ENCODE measurements at places on chromosomes 7 and 10. TPM values are rescaled to one million over a fixed set of nuclear protein-coding genes. Genes with fewer than 3 reads are reported as not detected.
A peak's percentile ranks its signal among the peaks of the same experiment; 100 is the strongest.

DNA sequence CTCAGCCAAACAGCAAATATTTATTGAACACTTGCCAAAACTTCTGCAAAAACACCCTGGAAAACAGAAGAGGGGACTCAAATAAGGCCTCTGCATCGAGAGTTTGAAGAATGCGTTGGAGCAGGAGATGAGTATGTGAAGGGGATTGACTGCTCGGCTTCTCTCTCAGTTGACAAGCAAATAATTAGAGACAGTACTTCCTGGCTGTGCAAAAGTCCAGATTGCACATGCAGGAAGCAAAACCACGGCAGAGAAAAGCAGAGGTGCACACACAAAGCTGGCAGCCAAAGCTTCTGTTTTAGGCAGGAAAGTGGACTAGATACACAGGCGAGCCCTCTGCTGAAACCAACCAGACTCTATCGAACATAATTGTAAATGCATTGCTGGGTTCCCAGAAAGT lies 343.6 kb upstream of the MGMT start:
- no peaks in the 10 kb centered on the region for H3K36me3 ChIP-seq
- H3K4me1 ChIP-seq: no peaks in the 10 kb centered on the region
- no peak overlapping the region for H3K27ac ChIP-seq
- no peak for DNase-seq

DNA sequence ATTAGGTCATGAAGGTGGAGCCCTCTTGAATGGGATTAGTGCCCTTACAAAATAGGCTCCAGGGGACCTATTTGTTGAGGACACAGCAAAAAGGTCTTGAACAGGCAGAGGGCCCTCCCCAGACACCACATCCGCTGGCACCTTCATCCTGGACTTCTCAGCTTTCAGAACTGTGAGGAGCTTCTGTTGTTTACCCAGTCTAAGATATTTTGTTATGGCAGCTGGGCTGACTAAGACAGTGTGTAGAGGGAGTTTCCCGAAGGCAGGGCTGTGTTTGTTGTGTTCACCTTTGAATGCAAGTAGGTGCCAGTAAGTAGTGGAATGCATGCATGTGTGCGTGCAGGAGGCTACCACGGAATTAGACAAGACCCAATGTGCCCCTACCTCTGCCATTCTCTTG lies 106.7 kb downstream of the PTPRE start:
- H3K27ac ChIP-seq: no peak overlapping the region
- peaks cover 4% of the 10 kb centered on the region for H3K4me1 ChIP-seq
- no peaks in the 10 kb centered on the region for H3K27me3 ChIP-seq
- no peak for DNase-seq
- no peak overlapping the region for H3K4me3 ChIP-seq

DNA sequence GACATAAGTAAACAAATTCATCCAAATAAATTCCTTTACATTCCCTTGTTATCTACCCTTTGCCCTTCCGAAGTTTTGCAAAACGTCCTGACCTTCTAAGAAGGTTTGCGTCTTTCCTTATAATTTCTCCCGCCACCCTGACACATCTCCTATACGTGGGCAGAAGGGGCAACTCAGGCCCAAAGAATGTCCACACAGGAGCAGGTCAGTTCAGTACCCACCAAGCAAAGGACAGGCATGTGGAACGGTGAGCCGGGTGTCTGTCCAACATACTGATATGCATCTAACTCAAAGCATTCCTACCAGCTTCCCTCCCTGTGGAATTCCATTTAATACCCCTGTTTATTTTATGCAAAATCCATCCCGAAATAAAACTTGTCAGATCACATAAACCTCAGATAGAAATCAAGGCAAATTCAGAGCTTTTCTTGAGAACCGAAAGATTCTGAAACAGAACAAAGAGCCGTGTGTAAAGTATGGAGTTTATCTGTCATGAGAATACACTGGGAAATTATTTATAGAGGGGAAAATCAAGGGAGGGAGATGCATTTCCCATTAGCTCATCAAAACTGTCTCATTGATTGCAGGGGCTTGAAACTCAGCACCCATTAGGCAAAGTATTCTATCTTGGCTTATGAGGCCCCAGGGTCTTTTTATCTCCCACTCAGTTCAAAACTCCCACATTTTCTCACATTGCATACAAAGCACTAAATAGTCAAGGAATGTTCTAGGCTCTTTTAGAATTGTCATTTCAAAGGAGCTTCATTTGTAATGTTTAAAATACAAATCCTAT lies 85.4 kb downstream of the GPR26 start:
- H3K4me3 ChIP-seq: no peak overlapping the region
- no peaks in the 10 kb centered on the region for H3K27me3 ChIP-seq
- no peak overlapping the region for H3K27ac ChIP-seq
- H3K36me3 ChIP-seq: peaks cover 16% of the 10 kb centered on the region
- no peaks in the 10 kb centered on the region for H3K4me1 ChIP-seq

DNA sequence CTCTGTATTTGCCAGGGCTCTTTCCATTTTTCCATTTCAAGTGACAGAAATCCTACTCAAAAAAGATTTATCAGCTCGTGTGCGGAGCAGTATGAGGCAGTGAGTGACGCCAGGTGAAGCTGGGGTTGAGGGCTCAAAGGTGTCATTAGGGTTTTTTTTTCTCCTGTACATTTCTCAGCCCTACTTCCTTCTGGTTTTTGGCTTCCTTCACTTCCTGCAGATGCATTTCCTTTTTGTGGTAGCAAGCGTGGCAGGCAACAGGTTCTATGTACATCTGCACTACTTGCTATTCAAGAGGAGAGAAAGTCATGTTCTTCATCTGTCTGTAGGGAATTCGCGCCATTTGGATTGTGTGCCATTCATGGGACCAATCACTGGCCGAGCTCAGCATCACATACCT lies 52.8 kb upstream of the AOAH start:
- H3K4me3 ChIP-seq: no peak overlapping the region
- peak; percentile 35 for DNase-seq
- H3K27ac ChIP-seq: no peak overlapping the region
- no peaks in the 10 kb centered on the region for H3K27me3 ChIP-seq
- H3K36me3 ChIP-seq: no peaks in the 10 kb centered on the region

DNA sequence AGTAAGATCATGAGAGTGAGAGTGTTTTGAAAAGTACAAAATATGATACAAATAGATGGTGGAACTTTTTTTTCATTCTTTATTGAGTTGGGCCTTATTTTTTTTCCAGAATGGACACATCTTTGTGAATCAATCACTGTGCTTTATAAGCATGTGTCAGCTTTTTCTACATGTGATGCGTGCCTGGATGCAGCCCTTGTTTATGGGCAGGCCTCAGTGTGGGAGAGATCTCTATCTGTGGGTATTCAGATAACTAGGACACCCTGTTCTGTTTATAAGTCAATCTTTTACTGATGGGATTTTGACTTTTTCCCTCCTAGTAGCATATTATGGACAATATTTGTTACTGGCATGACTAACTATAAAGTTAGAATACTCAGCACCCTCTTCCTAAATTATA lies 42.9 kb upstream of the IKZF1 start:
- no peaks in the 10 kb centered on the region for H3K36me3 ChIP-seq
- H3K27me3 ChIP-seq: no peaks in the 10 kb centered on the region
- no peaks in the 10 kb centered on the region for H3K4me1 ChIP-seq
- DNase-seq: no peak
- H3K4me3 ChIP-seq: no peak overlapping the region
- H3K27ac ChIP-seq: no peak overlapping the region

DNA sequence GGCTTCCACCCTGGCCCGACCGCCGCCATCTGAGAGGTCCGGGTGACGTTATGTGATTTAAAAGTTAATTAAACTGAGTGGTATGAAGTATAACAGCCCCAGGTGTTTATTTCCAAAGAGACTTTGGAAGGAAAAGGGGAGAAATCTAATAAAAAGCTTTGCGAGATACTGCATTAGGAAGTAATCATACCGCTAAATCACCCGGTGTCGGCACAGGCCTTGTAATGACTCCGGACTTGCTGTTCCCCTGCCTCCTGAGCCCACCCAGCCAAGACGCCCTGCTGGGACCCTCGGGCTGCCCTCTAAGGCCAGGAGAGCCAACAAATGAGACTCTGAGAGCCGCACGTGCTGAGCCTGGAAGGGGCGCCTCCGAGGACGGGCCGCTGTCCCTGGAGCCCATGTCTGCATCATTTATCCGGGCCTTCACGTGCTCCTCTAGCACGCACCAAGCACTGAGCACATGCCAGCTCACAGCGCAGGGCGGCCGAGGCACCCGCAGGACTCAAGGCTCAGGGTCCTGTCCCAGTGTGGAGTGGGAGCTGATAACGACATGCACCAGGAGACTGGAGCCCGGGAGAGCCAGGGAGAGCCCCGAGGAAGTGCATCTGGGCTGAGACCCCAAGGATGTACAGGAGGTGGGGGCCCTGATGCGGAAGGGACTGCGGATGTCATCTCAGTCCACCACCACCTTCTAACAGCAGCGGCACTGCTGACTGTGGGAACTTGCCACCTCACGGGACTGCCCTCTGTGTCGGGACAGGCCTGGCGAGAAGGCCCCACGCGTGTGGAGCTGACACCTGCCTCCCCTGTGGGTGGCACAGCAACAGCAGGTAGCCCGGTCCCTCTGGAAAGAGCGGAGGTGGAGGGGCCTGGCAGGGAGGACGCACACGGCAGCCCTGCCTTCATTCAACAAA lies 182.7 kb downstream of the ELFN1 start:
- DNase-seq: no peak
- peaks cover 16% of the 10 kb centered on the region for H3K4me1 ChIP-seq
- peak overlapping the region; percentile 63 for H3K27ac ChIP-seq

DNA sequence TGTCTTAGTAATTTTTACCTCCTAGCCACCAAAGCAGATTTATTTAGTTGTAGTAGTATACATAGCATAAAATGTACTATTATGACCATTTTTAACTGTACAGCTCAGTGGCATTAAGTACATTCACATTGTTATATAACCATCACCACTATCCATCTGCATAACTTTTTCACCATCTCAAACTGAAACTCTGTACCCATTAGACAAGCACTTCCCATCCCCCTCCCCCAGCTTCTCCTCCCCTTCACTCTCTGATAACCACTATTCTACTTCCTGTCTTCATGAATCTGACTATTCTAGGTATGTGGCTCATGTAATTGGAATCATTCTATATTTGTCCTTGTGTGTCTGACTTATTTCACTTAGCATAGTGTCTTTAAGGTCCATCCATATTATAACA lies 71.9 kb downstream of the MRPL32 start:
- H3K27me3 ChIP-seq: no peaks in the 10 kb centered on the region
- no peaks in the 10 kb centered on the region for H3K4me1 ChIP-seq
- DNase-seq: no peak
- no peak overlapping the region for H3K27ac ChIP-seq

DNA sequence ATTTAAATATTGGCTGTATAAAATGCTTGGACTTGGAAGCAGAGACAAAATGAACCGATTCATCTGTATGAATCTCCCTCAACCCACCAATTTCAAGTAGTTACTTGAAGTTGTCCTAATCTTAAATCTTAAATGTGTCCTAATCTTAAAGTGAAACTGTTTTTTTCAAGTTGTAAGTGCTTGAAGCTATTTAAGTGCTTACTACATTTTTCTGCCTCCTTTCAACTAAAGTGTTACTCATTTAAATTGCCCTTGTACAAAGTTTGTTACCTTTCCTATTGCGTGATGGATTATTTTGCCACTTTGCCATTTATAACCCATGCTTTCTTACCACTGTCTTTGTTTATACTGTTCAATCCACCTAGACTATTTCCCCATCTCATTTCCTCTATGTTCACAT lies 2.8 kb downstream of the BCAP29 start:
- H3K27me3 ChIP-seq: no peaks in the 10 kb centered on the region
- H3K27ac ChIP-seq: no peak overlapping the region
- DNase-seq: no peak
- peaks cover 7% of the 10 kb centered on the region for H3K36me3 ChIP-seq
- no peaks in the 10 kb centered on the region for H3K4me1 ChIP-seq

DNA sequence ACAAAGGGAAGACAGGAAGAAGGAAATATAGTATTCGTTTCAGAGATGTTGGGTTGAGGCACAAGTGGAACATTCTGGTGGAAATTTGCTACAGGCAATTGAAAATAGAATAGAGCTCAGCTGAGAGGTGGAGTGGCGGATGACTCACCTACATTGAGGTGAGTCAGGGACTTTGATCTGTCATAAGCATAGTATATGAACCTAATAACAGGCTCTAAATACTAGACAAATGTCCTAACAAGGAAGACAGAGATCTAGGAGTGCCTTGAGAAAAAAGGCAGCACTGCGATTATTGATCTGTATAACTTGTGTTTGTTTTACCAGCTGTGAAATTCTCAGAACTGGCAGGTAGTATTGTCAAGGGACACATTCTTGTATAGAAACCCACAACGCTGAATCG lies 907 bp upstream of the IFRD1 start:
- H3K27ac ChIP-seq: peak overlapping the region; percentile 96
- no peaks in the 10 kb centered on the region for H3K36me3 ChIP-seq
- H3K27me3 ChIP-seq: no peaks in the 10 kb centered on the region
- DNase-seq: peak; percentile 86

GRCh38 chr10:97676770-97677581 lies 10.1 kb downstream of the AVPI1 start:
- H3K27ac ChIP-seq: peak overlapping the region; percentile 74
- H3K4me3 ChIP-seq: no peak overlapping the region
- DNase-seq: peak; percentile 52

DNA sequence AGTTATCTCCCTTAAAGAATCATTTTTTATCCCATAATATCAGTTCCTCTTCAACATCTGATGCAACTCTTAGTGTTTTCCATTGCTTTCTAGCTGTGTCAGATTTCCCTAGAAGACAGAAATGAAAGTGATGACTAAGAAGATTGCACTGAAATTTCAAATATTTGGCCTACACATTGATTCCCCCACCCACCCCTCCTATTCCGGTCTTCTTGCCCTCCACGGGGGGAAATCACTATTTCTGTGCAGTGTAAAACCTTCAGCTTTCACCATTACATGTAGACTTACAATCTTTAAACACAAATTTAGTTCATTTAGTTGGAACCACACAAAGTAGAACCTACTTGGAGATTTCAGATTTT lies 63.7 kb upstream of the IL6 start:
- DNase-seq: no peak
- no peaks in the 10 kb centered on the region for H3K27me3 ChIP-seq
- no peaks in the 10 kb centered on the region for H3K4me1 ChIP-seq
- no peak overlapping the region for H3K27ac ChIP-seq

DNA sequence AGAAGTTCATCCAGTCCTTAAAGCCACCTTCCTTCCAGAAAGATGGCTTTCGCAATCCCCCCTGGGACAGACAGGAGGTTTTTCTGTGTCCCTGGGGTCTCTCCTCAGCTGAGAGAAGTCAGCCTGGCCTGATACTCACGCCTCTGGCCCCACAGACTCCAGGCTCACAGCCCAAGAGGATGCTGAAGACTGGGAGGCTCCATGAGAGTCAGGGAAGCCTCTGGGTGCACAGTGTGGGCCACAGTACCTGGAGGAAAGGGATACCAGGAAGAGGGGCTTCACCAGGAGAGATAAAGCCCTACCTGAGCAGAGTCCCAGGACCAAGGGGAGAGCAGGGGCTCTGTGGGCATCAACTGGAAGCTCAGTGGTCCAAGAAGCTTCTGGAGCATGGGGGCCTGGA lies 324.4 kb downstream of the GRID1 start:
- no peaks in the 10 kb centered on the region for H3K36me3 ChIP-seq
- H3K27ac ChIP-seq: no peak overlapping the region
- no peaks in the 10 kb centered on the region for H3K27me3 ChIP-seq

Gene PRKCQ
- polyA plus RNA-seq: 3.7 TPM

Gene SEMA3C
- polyA plus RNA-seq: 70.6 TPM

Gene NPSR1
- 0.16 TPM for polyA plus RNA-seq

Gene CALML5
- not detected for polyA plus RNA-seq

Gene SNCG
- polyA plus RNA-seq: 16.6 TPM

Gene HOGA1
- 3.2 TPM for polyA plus RNA-seq

Gene TFR2
- 2.7 TPM for polyA plus RNA-seq

All from large intestine (tissue), 12 donors.